ENCODE measurements at places on chromosomes 16 and 17. TPM values are rescaled to one million over a fixed set of nuclear protein-coding genes. Genes with fewer than 3 reads are reported as not detected.

The SULT1A1 gene
- under 0.01 TPM for total RNA-seq

The KREMEN2 gene
- total RNA-seq = under 0.01 TPM

The SLC5A11 gene
- not detected for total RNA-seq

The ITGAD gene
- not detected for total RNA-seq

The TMC5 gene
- not detected for total RNA-seq

The CPNE7 gene
- 9.5 TPM for total RNA-seq

The ZNF750 gene
- total RNA-seq = not detected

The COG4 gene
- 64.8 TPM for total RNA-seq

The KRTAP9-4 gene
- total RNA-seq = not detected

The THRA gene
- 19.0 TPM for total RNA-seq

The HYDIN gene
- total RNA-seq = 2.3 TPM

The ARHGDIG gene
- not detected for total RNA-seq

The OR4D1 gene
- total RNA-seq = not detected

The KRTAP2-1 gene
- total RNA-seq = not detected

The MT4 gene
- not detected for total RNA-seq

The KRTAP9-3 gene
- not detected for total RNA-seq

The HS3ST2 gene
- not detected for total RNA-seq

The SCIMP gene
- not detected for total RNA-seq

The BCO1 gene
- not detected for total RNA-seq

The CFAP119 gene
- total RNA-seq = 3.2 TPM

The KRT31 gene
- not detected for total RNA-seq

The NPIPB9 gene
- 3.9 TPM for total RNA-seq

The ST6GALNAC2 gene
- total RNA-seq = 1.9 TPM

The HSD11B2 gene
- not detected for total RNA-seq

The PRAC1 gene
- total RNA-seq = not detected

The CNTD1 gene
- total RNA-seq = not detected

The PROCA1 gene
- 1.6 TPM for total RNA-seq

The C16orf89 gene
- total RNA-seq = not detected

The NPB gene
- 0.64 TPM for total RNA-seq

Data from fibroblast of villous mesenchyme (primary cell).